ENCODE measurements at places on chromosomes 4 and X.

DNA sequence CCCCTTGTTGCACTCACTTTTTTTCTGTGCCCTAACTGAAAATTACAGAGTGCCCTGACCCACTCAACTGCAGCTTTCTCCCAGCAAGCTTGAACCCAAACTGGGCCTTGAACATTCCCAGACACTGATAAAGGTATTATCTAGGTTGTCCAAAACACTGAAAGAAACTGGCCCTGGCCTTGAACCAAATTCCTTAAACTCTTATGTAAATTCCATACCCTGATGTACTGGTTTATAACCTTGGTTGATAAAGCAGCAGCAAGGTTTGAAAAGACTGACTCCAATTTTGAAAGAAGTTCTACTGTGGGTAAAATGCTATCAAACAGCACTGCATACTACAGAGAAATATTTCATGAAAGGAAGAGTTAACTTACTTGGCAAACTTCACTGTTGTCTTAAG lies 125.6 kb downstream of the PHF8 start:
- no peak for DNase-seq

DNA sequence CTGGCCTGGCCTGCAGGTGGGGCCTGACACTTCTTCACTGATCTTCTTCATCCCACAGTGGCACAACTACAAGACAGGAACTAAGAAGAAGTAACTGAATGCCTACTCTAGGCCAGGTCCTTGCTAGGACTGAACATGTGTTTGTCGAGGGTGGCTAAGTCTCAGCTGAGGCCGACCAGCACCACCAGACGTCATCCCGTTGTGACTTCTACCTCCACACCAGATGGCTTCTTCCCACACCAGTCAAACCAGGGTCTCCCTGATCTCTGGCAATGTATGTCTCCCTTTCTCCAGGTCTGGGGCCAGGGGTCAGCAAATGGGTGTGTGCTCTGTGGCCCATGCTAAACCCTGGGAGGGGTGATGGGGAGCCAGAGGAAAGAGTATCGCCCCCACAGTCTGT lies 40.2 kb downstream of the PJA1 start:
- DNase-seq = no peak

- DNase-seq = no peak
Measured at GRCh38 chr4:97866821-97867556, 276.3 kb downstream of the STPG2 start.

GRCh38 chrX:2325076-2325784 lies 175.5 kb downstream of the DHRSX start:
- DNase-seq = no peak

DNA sequence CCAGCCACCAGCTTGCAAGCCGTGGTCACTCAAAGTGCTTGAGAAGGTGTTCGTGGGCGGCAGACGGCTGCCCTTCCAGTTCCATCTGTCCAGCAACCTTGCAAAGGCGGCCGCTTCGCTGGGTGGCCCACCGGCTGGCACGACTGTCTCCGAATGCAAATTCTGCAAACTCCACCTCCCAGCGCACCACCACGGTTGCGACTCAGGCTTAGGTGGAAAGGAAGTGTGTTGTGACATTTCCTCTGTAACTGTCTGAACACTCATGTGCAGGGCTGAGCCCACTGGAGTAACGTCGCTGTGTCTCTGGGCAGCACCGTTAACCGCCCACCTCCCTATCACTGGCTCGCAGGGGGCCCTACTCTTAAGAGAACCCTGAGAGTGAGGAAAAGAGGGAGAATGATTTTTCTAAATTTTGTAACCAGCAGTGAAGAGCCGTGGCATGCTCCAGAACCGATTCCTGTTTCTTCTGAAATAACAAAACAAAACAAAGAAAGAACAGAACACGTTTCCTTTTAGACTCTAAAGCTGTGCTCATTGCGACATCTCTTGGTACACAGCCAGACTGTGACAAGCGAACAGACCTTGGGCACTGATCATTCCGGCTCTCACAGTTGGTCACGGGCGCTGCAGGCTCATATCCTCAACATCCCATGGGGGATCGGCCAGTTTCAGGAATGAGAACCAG lies at the start of gene P2RY8:
TSS of gene P2RY8 (minus strand) at position 155 of the 685 bp plus-strand sequence. CDS start 70,627 bp downstream, outside the sequence.
- no peak for DNase-seq

- DNase-seq = no peak
Measured at GRCh38 chrX:5617666-5618065, 611.0 kb downstream of the NLGN4X start.

DNA sequence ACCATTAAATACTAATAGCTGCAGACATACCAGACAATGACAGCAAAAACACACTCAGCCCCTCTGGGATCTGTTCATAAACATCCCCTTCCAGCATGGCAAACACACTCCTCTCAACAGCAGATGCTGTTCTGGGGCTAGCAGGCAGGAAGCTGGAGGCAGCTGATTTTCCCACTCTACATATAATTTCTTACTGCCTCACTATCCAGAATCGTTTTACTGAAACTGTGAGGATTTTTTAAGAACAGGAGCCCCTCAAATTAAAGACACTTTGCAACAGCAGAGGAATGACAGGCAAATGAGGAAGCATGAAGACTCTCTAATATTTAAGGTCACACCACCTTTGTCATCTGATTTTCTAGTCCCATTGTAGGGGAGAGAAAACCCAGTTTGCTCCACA lies 2.2 kb downstream of the MAPK10 start:
- DNase-seq = no peak

DNA sequence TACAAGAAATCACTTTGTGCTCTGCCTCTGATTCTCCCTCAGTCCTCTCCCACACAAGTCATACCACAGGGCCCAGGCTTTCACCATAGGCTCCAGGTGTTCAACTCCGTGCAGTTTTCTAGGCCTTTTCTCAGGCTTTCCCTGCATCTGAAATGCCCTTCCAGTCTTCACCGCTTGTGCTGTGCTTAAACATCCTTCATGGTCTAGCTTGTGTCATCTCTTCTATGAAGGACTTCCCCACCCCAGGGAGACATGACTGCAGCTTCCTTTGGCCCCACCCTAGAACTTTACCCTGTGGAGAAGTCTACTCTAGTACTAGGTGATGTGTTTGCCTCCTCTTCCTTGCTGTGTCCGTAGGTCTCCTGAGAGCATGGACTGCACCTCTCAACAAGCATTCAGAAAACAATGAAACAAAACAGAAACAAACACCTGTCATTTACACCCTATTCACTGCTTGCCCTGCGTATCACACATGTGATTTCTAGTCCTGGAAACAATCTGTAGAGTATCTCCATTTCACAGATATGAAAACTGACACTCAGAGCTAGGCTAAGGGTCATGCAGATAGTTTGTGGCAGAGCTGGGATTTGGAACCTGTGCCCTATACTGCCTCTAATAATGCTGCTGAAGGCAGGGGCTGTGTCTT lies 22.7 kb upstream of the LEF1 start:
- no peak for DNase-seq

DNA sequence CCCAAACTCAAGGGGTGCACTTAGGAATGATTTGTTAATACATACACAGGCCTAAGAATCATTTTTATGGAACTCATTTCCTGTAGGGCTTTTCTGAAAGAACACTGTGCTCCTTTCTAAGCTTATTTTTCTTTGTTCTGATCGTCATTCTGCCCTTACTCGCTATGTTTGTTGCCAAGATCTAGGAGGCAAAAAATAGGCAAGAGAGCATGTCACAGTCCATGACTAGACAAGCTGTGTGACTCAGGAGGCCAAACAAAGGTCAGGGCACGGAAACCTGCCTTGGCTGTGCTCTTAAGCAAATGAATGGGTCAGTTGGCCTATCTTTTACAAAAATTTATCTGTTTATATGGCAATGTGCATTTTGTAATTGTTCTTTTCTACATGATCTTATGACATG lies 42.5 kb upstream of the C1GALT1C1 start:
- no peak for DNase-seq

GRCh38 chrX:39756086-39756883 lies 341.5 kb downstream of the BCOR start:
- no peak for DNase-seq

DNA sequence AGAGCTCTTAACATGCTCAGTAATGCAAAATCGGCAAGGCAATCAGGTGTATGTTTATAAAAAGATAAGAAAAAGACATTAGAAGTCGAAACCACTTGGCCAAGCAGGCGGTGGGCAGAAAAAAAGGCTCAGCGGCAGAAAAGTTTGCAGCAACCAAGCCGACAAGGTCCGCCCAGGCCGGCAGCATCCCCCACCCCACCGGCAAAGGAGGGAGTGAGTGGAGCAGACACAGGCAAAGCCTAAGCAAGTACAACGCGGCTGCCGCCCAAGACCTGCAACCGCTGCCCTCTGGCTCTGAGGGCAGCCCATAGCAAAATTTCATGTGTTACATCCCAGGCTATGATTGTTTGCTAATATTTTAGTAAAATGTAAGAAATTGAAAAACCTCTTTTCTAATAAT lies 125.4 kb upstream of the ZCCHC13 start:
- no peak for DNase-seq

- no peak for DNase-seq
Measured at GRCh38 chr4:86910820-86911684, 18.8 kb upstream of the C4orf36 start.

DNA sequence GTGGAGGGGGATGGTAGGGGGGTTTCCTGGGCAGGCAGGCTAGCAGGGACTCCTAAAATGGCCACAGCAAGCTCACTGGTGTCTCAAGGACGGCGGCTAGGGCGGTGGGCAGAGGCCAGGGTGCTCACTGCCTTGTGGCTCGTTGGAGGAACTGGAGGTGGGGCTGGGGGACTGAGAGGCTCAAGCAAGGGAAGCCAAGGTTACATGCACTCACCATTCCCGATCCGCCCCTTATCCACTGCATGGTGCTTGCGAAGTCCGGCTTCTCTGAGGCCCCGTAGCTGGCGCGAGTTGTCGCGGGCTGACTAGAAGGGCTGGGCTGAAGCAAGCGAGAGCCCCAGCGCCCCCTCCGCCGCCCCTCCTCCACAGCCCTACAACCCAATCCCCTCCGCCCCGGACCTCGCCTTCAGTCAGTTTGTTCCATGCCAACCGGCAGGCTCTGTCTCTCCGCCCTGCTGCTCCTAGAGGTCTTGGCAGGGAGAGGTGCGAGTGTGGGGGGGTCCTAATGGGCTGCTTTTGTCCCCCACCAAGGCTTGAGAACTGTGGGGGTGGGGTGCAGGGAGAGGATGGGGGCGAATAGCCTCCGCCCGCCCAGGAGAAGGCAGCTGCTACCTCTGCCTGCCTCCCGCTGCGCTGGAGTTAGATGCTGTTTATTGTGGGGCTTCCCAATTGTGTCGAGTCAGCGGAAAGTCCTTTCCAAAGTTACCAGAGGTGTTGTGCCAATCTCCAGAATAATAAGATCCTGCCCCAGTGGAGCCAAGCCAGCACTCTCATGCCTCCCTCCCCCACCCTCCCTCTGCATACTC lies at the start of gene ARHGEF9:
TSS of gene ARHGEF9 (minus strand) at position 313 of the 806 bp plus-strand sequence. CDS start at position 244, 69 bp downstream.
- no peak for DNase-seq

DNA sequence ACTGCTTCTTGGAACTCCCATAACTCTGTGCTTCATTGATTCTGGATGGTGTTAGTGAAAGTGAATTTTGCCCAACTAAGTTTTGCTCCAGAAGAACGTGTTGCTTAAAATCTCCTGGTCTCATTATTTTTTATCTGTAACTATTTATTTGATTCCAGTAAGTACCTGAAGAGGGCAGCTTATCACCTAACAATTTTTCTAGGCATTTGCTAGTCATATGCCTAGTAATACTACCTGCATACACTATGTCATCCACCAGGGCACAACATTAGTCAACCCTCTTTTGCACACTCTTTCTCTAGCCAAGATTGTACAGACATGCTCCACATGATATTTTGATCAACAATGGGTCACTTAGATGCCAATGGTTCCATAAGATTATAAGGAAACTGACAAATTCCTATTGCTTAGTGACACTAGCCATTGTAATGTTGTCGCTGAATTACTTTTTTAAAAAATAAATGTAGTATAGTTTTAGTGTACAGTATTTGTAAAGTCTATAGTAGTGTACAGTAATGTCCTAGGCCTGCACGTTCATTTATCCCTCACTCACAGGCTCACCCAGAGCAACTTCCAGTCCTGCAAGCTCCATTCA lies 499.9 kb upstream of the AADAT start:
- no peak for DNase-seq

GRCh38 chr4:41183021-41183553 lies 31.3 kb downstream of the APBB2 start:
- no peak for DNase-seq

DNA sequence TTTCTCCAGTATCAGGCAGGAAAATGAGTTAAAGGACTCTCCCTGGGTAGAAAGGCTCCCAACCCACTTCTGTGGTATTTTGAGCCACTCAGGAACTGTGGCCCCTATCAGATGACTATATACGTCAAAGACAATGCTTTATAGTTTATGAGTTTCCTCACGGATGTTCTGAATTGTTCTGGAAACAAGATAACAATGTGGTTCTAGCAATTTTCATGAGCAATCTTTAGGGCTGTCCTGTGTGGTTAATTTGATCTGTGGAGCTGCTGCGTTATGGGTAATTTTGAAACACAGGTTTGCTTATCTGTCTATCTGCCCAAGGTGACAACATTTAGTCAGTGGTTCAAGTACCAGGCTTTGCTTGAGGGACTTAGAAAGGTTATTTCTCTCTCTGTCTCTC lies 46.7 kb upstream of the IL2 start:
- no peak for DNase-seq

DNA sequence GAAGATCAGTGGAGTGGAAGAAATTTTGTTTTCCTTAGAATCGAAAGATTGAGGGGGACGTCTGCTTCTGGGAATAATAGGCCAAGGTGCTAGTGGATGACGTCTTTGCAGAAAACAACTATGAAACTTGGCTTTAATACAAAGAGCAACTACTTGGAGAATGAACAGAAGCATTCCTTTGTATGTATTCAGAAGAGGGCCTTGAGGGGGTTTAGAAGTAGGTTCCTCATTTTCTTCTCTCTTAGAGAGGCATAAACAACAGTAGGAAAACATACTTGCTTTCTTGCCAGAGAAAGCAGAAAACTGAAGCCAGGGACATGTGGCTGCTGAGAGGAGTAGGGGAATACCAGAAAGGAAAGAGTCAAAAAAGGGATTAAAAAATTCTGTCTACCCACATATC lies 167.8 kb downstream of the ZNF330 start:
- DNase-seq = no peak

DNA sequence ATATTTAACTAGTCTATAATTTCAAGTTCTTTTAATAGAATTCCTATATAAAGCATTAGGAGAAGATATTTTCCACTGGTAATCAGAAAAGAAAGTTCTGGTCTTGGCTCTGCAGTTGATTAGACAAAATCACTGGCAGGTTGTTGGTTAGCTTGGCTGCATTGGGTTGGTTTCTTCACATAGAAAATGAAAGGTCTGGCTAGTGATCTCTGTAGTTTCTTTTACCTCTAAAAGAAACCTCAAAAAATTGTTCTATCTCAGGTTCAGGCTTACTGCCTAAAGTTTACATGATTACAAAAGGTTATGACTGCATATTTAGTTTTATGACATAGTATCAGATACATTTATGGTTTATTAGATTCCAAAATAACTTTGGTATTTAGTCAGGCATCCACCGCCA lies 95.8 kb upstream of the NAP1L5 start:
- no peak for DNase-seq

GRCh38 chr4:40874331-40874730 lies 124.6 kb downstream of the NSUN7 start:
- DNase-seq = no peak

DNA sequence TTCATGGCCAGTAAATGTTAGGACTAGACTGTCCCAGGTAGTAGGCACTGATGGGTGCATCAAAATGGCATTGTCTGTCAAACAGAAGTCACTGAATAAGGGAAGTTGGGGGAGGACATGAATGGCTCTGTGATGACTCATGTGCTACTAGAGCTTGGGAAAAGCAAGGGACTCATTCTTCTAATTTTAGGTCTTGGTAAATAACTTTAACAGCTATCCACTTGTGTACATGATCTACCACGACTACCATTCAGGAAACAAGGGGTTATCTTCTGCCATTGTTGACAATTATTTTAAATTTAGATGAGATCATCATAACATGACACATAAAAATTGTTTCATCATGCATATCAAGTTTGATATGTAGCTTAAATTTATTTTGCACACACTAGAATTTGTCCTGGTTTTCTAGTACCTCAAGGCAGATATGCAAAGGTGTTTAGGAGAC lies 6.3 kb downstream of the AREG start:
- no peak for DNase-seq

All from NCI-H187 treated with DMSO at 0.1 percent for 48 hours (cell line).